ENCODE measurements at places on chromosomes 1 and 21.

GRCh38 chr1:11438996-11439395 lies 40.0 kb upstream of the DISP3 start:
- DNase-seq: no peak

DNA sequence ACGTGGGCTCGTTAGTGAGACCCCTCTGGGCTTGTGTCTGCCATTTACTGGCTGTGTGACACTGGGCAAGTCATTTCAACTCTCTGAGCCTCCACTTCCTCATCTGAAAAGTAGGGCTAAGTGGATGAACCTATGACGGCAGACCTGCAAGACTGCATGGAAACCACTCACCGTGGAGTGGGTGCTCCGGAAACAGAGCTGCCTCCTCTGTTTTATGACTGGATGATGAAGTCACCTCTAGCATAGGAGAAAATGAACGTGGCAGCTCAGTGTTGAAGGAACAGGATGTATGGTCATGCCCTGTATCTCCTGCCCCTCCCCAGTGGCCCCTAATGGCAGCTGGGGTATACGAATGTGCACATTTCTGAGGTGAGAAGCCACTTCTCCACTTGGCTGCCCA lies 40.5 kb downstream of the STPG1 start:
- no peak for DNase-seq

GRCh38 chr1:51297401-51298321 lies 32.7 kb downstream of the TTC39A start:
- DNase-seq: no peak

DNA sequence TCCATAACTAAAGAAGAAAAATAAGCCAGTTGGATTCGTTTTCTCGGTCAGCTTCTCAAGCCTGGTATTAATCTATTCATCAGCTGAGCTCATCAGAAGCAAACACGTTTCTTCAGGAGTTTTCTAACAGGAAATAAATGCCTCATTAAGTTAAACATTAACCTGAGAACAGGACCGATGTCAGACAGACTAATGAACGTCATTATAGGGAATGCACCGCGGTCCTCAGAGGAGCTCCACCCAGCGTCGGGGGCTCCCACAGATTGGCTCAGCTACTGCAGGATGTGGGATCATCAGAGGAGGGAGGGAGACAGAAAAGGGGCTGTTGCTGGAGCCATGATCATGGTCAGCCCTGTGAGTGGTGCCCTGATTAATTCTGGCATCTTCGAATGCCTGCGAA lies 615.4 kb downstream of the PTPRU start:
- no peak for DNase-seq

- DNase-seq: no peak
These were observed 263.9 kb downstream of the NTNG1 start for GRCh38 chr1:107404756-107405155.

- DNase-seq: peak; percentile 61
These were observed 623 bp downstream of the GNG4 start for GRCh38 chr1:235648954-235649367.

DNA sequence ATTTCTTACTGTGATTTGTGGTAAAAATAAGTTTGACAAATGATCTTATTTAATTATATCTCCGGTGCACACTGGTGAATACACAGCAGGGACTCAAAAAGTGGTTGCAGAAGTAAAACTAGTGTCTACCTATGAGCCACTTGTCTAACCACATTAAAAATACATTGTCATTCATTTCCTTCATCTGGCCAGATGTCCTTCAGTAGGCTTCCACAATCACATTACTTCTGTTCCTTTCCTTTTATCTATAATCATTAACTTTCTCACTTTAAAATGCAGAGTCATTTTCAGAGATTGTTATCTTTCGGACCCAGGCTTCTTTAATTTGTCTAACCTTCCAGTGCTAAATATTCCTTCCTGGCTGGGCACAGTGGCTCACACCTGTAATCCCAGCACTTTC lies 3.0 kb downstream of the RBBP5 start:
- no peak for DNase-seq

- DNase-seq: no peak
These were observed 98.6 kb downstream of the OMA1 start for GRCh38 chr1:58447886-58448285.

DNA sequence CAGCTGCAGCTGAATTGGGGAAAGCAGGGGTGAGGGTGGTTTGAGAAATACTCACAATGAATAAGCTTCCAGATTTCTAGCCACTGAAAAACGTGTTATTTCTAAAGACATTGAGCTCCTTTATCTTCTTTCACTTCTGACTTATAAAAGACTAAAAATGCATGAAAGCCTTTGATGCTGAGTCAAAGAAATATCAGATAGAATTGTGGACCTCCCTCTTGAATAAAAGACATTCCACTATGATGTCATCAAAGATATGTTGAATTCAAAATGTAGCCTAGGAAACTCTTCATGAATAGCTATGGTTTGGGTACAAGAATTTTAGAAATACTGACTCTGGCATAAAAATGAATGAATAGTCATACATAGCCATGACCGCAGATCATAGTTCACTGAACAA lies 44.7 kb upstream of the COL24A1 start:
- DNase-seq: no peak

GRCh38 chr1:44757420-44757819 lies 17.8 kb downstream of the KIF2C start:
- no peak for DNase-seq

DNA sequence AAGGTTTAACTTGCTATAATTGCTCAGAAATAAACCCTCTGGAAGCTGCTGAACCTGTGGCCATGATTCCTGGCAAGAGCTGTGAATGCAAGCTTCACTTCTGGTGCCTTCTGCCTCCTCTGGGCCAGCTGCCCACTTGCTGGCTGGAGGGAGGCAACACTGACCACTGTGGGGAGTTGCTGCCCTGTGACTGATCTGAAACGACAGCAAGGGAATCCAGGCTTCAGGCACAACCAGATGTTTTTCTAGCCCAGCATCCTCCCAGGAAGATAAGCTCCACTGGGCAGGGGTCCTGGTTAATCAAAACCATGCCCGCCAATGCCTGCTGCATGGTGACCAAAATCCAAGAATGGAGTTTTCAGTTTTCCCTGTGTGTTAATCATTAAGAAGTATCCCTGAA lies 180.0 kb upstream of the HMGB4 start:
- no peak for DNase-seq

DNA sequence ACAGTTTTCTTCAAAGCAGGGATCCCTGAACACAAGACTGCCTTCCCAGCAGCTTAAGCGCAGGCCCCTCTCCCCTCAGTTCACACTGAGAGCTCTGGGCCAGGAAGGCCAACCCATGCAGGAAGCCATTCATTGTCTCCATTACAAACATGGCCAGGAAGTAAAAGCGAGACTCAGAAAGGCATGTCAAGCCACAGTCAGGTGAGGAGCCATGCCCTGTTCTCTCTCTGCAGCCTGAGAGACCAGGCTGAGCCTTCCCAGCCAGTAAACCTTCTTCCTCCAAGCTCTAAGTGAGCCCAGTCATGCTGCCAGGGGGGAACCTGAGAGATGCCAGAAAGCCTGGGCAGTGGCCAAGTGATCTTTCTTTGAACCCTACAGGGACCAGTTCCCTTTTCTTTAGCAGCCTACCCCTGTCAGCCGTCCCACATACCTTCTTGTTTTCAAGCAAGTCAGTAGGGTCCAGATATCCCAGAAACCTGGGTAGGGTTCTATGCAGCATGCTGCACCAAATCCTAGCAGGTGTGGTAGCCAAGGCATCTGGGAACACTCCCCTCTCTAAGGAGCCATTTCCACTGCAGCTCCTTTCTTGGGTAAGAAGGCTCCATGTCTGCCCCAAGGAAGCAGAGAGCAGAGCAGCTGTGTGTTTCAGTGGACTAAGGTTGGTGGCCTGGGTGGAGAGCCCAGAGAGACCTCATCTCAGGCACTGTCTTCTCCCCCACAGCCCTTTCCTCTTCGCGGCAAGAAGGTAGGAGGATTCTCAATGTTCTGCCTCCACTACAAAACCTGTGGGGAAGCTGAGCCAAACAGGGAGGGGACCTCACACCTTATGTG lies 977 bp downstream of the TRAF3IP3 start:
- DNase-seq: no peak

GRCh38 chr1:220967911-220968310 lies 88.7 kb downstream of the HLX start:
- DNase-seq: no peak

DNA sequence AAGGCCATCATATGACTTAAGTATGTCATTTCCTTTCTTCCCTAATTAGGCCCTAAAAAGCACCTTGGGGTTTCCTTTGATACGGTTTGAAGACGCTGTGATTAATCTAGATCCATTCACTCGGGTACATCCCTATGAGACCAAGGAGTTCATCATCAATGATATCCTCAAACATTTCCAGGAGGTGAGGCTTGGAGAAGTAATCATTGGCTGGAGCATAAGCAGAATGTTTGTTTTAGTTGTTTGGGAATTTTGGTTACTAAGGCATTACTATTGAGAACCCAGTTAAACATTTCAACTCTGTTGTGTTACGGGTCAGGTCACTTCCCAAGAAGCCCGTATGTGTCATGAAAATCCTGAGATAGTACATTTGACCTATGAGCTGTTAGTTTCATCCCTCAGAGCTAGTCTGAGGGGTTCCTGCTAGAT lies 185.2 kb downstream of the VPS13D start:
- no peak for DNase-seq

DNA sequence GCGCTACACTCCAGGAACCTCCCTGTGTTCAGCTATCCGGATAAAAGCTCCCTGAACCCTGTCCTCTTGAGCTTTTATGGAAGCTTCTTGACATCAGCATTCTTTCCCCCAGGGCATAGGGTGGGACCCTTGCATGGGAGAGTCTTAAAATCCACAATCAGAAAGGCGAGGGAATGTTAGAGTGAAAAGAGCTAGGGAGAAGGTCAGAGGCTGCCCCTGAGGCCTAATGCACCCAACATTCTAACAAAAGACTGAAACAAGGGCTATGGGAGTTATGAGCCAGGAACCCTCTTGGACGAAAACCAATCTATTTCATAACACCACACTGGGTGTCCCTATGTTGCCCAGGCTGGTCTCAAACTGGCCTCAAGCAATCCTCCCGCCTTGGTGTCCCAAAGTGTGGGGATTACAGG lies 36.7 kb downstream of the NEK2 start:
- no peak for DNase-seq

DNA sequence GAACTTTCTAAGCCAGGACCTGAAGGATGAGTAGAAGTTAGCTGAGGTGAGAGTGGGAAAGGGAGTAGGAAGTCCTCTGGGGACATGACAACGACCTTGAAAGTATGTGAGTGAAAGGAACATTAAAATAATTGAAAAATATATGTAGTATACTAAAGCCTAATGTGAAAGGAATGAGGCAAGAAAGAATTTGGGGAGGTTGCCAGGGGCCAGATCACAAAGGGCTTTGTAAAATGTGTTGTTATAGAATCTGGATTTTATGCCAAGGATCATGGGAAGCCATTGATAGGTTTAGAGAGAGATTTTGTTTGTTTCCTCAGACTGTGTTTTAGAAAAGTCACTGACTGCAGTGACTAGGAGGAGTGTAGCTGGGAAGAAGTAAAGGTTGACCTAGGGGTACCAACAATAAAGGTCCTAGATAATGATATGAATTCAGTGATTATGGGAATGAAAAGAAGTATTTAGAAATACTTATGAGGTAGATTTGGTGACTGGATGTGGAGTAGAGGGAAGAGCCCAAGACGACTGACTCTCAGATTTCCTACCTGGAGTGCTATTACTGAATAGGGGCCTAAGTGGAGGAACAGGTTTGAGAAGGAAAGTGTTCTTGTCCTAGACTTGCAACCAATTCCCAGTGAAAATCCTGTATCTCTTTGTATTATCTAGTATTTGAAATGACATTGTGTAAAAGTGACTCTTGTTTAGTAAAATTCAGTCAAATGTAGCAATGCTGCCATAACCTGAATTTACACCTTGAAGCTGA lies 179.8 kb downstream of the PHTF1 start:
- DNase-seq: no peak

DNA sequence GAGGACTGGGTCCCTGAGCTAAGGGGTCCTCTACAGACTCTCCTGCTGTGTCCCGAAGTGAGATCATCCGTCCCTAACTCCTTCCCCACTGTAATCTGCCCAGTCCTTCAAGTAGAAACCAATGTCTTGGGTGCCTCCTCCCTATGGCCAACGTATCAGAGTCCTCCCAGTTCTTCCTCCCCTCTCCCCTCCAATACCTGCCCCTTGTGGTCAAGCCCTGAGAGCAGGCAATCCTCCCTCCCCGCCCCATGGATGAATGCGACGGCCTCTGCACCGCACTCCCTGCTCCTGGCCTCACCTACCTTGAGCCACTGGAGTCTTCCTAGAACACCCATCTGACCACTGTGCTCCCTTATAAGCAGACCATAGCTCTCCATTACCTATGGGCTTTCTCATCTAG lies 31.1 kb downstream of the HTR6 start:
- no peak for DNase-seq

DNA sequence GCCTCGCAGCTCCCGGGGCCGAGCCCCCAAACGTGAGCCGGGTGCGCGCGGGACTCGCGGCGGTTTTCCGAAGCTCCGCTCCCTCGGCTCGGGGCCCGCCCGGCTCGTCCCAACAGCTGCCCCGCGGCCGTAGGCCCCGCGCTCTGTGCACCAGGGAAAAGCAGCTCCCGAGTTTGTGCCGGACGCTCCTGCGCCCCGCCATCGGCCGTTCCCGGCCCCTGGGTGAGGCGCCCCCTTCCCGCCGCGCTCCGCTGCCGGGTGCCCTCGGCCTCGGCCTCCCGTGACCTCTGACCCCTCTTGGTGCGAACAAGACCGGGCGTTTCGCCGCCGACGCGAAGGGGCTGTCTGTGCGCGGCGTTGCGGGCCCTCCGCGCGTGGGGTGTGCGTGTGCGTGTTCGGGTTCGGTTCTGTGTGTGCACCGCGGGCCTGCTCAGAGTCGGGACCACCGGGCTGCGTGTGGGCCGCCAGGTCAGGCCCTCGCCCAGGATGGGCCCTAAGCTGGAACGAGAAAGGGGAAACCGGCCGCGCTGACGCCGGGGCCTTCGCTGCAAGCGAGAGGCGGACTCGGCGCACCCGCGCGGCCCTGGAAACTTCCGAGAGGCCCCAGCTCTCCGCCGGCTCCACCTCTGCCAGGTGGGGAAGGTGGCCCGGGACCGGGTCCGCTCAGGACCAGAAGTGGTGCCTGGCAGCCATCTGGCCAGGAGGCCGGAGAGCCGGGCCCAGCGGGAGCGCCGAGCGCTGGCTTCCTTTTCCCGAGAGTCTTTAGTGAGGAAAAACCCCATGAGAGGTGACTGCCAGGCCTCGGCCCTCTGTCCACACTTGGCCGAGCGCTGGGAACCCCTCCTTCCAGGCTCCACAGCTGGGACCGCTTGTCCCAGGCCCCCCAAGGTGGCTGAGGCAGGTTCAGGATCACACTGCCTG lies 1.9 kb downstream of the PRDM16 start:
- DNase-seq: no peak

- DNase-seq: no peak
These were observed 122.4 kb downstream of the AKT3 start for GRCh38 chr1:243727503-243728203.
